ENCODE measurements at places on chromosomes 5 and 9. TPM values are rescaled to one million over a fixed set of nuclear protein-coding genes. Genes with fewer than 3 reads are reported as not detected.

GRCh38 chr5:173835131-173835530, 53.0 kb upstream of the CPEB4 start:
- H3K4me1 ChIP-seq, result no peaks in the 10 kb centered on the region
- no peak for DNase-seq
- no peaks in the 10 kb centered on the region for H3K36me3 ChIP-seq

DNA sequence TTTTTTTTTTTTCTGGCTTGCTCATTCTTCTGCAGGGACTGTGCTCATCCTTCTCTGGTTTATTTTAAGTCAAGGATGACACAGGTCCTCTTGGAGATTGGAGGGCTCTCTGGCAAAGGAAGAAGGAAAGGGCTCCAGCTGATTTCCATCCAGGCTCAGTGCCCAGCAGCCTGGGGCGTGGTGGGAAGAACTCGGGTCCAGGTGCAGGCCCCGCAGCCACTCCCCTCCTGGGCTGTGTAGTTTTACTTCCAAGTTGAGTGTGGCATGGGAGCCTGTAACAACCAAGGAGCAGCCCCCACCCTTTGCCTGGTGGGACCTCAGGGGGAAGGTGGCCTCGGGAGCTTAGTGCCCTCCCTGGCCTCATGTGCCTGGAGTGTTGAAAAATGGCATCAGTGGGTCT, 58.9 kb downstream of the ANKRD33B start:
- peaks cover 18% of the 10 kb centered on the region for H3K4me1 ChIP-seq
- no peak overlapping the region for H3K27ac ChIP-seq
- H3K27me3 ChIP-seq, result no peaks in the 10 kb centered on the region
- H3K4me3 ChIP-seq, result no peak overlapping the region
- H3K36me3 ChIP-seq, result peaks cover 5% of the 10 kb centered on the region

DNA sequence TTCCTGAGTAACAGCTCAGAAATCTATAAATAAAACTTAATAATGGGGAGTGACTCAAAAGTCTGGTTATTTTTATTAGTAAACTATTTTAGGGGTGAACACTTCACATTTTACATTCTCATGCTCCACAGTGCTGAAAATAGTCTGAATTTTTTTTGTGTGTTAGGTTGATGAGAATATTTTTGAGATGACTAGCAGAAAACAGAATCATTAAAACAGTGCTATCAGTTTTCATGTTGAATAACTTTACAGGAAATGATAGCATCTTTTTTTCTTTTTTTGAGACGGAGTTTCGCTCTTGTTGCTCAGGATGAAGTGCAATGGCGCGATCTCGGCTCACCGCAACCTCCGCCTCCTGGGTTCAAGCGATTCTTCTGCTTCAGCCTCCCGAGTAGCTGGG, 60.3 kb downstream of the TMC1 start:
- peaks cover 8% of the 10 kb centered on the region for H3K27me3 ChIP-seq
- H3K4me1 ChIP-seq, result peaks cover 23% of the 10 kb centered on the region
- H3K36me3 ChIP-seq, result peaks cover 5% of the 10 kb centered on the region
- no peak for DNase-seq

GRCh38 chr5:20029266-20029665, 41.3 kb upstream of the CDH18 start:
- H3K4me1 ChIP-seq, result no peaks in the 10 kb centered on the region
- no peak overlapping the region for H3K27ac ChIP-seq
- DNase-seq, result no peak
- no peak overlapping the region for H3K4me3 ChIP-seq
- H3K36me3 ChIP-seq, result no peaks in the 10 kb centered on the region
- no peaks in the 10 kb centered on the region for H3K27me3 ChIP-seq

Gene PCDH1
- 0.57 TPM for total RNA-seq

Gene BAAT
- total RNA-seq, result not detected

Gene GABRA1
- total RNA-seq, result not detected

Gene ECM2
- not detected for total RNA-seq

Measured in T-helper 17 cell (primary cell).